ENCODE measurements at places on chromosomes 7 and 10.

- no peak for DNase-seq
Observed at GRCh38 chr7:27105301-27106031, 3.0 kb upstream of the HOXA2 start.

- no peak for DNase-seq
Observed at GRCh38 chr7:20696002-20696605, 80.6 kb downstream of the ABCB5 start.

DNA sequence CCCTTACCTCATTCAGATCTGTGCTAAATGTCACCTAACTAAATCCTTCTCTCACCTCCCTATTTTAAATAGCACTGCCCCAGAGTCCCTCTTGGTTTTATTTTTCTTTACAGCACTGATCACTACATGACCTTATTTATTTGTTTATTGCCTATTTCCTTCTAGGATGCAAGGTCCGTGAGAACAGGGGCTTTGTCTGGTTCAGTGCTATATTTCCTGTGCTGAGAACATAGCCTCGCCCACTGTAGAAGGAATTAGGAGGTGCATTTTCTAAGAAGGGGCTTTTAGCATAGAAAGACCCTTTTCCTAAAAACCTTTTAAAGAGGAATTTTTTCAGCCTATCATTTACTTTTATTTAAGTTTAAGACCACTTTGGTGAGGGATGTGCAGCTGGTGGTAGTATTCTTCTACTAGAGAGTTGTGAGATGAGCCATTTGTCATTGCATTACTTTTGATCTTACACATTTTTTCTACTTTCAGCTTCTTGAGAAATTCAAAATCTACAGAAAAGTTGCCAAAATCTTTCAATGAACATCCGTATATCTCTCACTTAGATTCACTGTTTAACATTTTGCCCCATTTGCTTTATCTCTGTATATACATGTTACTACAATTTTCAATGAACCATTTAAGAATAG is 13.5 kb upstream of the PCGF5 start:
- DNase-seq: no peak

GRCh38 chr7:6545398-6546126 is 5.7 kb downstream of the GRID2IP start:
- DNase-seq: no peak

DNA sequence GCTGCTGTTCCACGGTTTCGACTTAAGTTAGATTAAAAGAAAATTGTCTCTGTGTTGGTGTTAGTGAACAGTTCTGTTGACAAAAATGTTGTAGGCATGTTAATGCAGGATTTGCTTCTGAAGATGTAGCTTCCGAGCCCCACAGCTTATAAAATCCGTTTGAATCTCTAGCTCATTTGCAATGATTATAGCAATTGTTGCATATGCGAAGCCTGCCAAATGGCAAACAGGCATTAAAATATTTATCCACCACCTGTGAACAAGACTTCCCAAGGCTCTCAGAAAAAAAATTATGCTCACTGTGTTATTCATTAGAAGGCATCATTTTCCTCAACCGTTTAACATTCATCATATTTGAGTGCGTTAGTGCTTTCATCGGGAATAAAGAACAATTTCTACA is 14.3 kb downstream of the CFAP58 start:
- no peak for DNase-seq

DNA sequence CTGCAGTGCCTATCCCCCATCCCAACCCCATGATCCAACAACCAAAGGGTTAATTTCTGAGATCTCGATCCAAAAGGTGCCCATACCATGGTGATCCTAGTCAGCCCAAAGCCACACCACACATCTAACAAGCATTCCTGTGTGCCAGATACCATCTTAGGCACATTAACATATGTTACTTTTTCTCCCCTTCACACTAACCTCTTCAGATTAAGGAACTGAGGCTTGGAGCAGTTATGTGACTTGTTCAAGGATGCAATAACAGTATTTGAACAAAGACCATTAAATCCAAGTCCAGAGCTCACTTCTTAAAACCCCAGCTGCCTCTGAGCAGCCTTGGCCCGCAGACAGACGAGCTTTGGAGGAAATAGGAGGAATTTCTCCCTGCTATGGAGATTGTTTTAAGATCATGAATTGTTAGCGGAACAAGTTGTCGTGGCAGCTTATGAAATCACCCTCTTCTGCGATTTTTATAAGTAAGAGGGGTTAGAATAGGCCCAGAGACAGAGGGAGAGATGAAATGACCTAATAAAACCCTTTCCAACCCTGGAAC is 327.2 kb downstream of the KCNMA1 start:
- DNase-seq: peak; percentile 75

- no peak for DNase-seq
Observed at GRCh38 chr7:42960762-42961161, 28.6 kb downstream of the MRPL32 start.

DNA sequence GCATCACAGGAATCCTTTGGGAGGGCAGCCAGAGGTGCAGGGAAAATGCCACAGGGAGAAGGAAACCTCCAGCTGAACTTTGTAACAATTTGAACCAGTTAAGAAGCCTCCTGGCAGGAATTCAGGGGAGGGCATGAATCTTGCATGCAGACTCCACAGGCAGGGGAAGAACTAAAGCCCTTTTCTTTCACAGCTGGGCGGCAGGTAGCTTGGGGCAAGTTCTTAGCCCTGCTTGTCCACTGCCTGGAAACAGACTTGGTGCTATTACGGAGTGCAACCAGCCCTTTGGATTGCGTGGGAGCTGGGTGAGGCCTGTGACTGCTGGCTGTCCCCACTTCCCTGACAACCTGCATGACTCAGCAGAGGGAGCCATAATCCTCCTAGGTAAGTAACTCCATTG is 51.7 kb upstream of the ADAM12 start:
- DNase-seq: no peak

GRCh38 chr7:15798081-15798480 is 111.6 kb upstream of the MEOX2 start:
- no peak for DNase-seq

GRCh38 chr7:24829787-24830186 is 72.5 kb upstream of the GSDME start:
- no peak for DNase-seq

GRCh38 chr7:64544010-64544409 is 18.9 kb downstream of the ZNF680 start:
- no peak for DNase-seq

GRCh38 chr7:129906700-129907099 is 46.1 kb downstream of the UBE2H start:
- DNase-seq: no peak

- DNase-seq: no peak
Observed at GRCh38 chr10:104690101-104690500, 49.0 kb downstream of the SORCS3 start.

GRCh38 chr10:69783515-69783914 is 18.2 kb upstream of the COL13A1 start:
- DNase-seq: no peak

- DNase-seq: peak; percentile 3
Observed at GRCh38 chr10:61900829-61901792, at the start of gene ARID5B. ARID5B (plus strand) TSS chr10:61901699; CDS start chr10:61901710, 11 bp downstream.

DNA sequence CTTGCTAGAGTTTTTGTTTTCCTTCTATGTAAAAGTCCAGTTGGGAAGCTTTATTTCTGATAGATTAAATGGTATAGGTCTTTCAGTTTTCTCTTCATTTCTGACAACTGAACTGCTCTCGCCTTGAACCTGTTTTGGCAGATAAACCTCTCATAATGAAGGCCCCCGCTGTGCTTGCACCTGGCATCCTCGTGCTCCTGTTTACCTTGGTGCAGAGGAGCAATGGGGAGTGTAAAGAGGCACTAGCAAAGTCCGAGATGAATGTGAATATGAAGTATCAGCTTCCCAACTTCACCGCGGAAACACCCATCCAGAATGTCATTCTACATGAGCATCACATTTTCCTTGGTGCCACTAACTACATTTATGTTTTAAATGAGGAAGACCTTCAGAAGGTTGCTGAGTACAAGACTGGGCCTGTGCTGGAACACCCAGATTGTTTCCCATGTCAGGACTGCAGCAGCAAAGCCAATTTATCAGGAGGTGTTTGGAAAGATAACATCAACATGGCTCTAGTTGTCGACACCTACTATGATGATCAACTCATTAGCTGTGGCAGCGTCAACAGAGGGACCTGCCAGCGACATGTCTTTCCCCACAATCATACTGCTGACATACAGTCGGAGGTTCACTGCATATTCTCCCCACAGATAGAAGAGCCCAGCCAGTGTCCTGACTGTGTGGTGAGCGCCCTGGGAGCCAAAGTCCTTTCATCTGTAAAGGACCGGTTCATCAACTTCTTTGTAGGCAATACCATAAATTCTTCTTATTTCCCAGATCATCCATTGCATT is 27.1 kb downstream of the MET start:
- peak; percentile 93 for DNase-seq

GRCh38 chr7:56479748-56480147 is 363.5 kb upstream of the NUPR2 start:
- DNase-seq: no peak

GRCh38 chr7:24980534-24981170 is 674 bp upstream of the OSBPL3 start:
- peak; percentile 81 for DNase-seq

- peak; percentile 87 for DNase-seq
Observed at GRCh38 chr7:20199015-20199737, 18.0 kb downstream of the MACC1 start.

DNA sequence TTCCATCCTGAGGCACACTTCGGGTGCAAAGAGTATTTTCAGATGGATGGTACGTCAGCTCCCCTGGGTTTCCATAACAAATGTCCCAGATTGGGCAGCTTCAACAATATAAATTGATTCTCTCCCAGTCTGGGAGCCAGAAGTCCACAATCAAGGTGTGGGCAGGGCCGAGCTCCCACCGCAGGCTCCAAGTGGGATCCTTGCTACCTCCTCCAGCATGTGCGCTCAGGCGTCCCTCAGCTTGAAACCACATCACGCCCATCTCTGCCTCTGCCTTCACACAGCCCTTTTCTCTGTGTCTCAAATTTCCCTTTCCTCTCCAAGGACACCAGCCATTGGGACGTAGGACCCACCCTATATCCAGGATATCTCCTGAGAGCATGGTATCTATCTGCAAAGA is 153.5 kb downstream of the DIP2C start:
- peak; percentile 17 for DNase-seq

DNA sequence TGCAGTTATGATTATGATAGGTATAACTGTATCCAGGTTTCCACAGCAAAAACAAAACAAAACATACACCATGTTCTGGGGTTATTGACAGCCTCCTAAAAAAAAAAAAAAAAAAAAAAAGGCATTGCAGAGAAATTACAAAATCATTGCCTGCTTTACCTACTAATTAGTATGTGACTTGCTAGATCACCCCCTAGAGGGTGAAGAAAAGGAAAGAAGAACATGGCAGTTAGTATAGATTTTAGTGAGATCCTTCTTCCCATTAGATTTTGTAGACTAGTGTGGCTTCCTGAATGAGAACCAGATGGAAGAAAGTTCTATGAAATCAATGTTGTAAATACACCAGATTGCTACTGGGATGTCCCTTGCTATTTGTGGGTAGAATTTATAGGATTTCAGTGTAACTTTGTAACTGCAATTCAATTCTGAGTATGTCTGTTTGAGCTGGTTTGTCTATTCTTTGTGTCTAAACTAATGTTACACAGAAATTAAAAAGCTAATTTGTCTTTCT is 24.0 kb upstream of the AGBL3 start:
- DNase-seq: no peak

DNA sequence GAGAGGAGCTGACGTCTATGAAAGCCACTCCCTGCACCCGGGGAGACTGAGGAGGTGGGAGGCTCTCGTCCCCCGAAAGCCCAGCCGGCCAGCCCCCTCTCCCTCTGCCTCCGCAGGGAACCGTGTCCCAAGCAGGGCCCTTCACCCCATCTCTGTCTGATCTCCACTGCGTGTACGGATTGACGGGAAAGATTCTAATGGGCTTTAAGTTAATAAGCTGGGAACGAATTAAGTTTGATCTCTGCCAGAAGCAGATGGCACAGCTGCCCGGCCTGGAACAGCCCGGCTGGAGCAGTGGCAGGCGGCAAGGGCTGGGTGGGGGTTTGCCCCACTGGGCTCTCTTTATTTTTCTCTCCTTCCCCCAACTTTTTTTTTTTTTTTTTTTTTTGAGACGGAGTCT is 6.1 kb upstream of the SLC29A4 start:
- DNase-seq: no peak

GRCh38 chr10:113788604-113789083 is 37.2 kb downstream of the PLEKHS1 start:
- no peak for DNase-seq

DNA sequence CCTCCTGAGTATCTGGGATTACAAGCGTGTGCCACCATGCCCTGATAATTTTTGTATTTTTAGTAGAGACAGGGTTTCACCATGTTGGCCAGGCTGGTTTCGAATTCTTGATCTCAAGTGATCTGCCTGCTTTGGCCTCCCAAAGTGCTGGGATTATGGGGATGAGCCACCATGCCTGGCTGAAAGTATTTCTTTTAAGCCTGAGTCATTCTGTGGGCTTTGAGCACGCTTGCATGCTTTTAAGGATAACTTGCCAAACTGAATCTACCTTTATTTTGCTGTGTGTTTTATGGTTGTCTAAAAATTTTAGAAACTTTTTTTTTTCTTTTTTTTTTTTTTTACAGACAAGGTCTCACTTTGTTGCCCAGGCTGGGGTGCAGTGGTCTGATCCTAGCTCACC is 33.2 kb downstream of the CNNM2 start:
- no peak for DNase-seq

All from DMS79 treated with DMSO at 0.1 percent for 48 hours (cell line).